Stimulated activated CD8-positive, alpha-beta memory T cell treated with anti-CD3 and anti-CD28 coated beads, Interleukin-7, amount 100 ng/mL, for 1 hour (primary cell): ENCODE measurements at places on chromosomes 3 and 15.

DNA sequence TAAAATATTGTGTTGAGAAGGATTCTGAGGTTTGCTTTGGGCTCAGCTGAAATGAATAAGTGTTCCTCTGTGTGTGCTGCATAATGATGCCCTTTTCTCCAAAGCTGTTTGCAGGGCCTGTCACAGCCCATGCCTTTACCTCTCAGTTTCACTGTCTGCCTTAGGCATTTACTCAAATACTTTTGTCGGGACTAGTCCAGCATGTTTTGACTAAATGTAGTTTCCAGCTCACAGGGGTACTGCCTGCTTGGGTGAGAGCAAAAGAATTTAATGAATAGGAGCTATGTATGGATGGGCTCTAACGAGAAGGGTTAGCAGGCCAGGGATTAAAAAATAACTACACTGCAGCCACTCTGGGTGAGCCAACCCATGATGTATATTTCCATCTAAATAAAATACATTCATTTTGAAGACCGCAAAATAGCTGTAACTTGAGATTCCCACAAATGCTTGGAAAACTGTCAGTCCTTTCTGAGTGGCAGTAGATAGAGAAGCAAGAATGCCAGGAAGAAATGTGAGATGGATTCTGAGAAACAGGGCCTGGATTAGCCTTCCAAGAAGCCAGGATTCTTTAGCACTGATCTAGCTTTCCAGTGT lies 549.2 kb upstream of the TBL1XR1 start:
- DNase-seq, result no peak

DNA sequence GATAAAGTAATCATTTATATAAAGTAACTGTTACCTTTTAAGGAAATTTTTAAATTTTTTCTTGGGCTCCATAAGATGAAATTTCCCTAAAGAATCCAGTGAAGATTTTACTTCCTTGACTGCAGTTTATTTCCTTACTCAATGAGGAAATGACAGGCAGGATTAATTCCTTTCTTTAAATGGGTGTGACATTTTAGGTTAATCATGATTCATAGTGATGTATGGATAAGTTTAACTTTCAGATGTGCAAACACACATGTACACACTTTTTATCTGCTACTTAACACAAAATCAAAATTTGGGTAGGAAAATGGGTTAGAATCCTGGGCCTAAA lies 11.2 kb upstream of the LEO1 start:
- DNase-seq, result no peak

DNA sequence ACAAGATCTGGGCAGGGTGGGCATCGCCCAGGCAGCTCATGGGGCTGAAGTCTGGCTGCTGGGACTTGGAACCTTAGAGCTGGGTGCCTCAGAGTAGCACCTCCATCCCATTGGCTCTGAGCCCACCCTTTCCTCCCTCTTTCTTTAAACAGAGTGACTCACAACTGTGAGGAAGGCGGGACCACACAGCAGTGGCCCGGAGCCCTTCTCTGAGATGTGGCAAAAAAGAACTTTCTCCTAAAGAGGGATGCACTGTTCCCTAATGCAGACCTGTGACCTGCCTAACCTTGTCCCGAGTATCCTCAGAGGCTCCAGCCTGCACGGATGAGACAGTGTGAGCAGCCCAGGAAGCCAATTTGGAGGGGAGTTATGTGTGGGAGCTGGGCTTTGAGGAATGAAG lies 23.6 kb downstream of the PRR20G start:
- no peak for DNase-seq

DNA sequence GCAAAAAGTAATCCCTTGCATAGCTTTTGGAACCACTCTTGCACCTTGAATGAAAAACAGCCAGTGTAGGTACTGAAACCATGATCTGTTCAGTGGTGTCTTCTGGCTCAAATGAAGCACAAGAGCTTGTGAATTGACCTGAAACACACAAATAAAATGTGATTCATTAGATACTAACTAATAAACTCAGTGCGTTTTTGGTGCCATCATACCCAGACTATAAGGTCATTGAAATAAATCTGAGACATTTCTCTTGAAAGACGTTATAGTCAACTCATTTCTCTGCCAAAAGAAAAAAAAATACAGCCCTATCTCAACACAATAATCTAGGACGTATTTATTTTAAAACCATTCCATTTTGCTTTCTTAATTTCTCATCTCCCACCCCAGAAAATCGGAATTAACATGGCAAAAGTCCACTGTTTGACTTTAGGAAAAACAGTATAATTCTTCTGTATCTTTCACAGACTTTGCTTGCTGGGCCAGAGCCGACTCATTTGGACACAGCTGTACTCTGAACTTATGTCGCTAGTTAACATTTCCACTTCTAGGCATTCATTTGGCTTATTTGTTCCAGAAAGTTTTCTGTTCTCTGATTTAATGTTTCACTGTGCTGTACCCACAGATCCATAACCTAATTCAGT lies 284.9 kb upstream of the TBL1XR1 start:
- DNase-seq, result no peak

DNA sequence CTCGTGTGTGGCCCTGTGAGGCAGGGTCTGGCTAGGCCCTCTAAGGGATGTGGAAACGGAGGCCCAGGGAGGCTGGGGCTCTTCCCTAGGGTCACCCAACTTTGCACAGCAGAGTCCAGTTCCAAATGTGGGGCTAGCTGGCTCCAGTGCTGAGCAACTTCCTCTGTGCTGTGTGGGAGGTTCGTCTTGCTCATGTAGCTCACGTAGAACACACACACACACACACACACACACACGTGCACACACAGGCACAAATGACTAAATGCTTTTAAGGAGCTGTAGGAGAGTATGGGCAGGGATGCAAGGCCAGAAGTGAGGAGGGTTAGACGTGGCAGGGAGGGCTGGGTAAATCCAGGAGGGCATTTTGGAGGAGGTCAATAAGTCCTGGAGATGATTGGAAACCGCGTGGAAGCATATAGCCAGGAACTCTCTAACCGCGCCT lies 213.8 kb downstream of the RPLP1 start:
- DNase-seq, result no peak

GRCh38 chr15:77027697-77028450 lies 32.9 kb downstream of the PSTPIP1 start:
- DNase-seq, result no peak

- no peak for DNase-seq
Measured at GRCh38 chr15:98720031-98720430, 71.7 kb downstream of the IGF1R start.

- DNase-seq, result no peak
Measured at GRCh38 chr15:85932391-85932790, 137.7 kb upstream of the KLHL25 start.

DNA sequence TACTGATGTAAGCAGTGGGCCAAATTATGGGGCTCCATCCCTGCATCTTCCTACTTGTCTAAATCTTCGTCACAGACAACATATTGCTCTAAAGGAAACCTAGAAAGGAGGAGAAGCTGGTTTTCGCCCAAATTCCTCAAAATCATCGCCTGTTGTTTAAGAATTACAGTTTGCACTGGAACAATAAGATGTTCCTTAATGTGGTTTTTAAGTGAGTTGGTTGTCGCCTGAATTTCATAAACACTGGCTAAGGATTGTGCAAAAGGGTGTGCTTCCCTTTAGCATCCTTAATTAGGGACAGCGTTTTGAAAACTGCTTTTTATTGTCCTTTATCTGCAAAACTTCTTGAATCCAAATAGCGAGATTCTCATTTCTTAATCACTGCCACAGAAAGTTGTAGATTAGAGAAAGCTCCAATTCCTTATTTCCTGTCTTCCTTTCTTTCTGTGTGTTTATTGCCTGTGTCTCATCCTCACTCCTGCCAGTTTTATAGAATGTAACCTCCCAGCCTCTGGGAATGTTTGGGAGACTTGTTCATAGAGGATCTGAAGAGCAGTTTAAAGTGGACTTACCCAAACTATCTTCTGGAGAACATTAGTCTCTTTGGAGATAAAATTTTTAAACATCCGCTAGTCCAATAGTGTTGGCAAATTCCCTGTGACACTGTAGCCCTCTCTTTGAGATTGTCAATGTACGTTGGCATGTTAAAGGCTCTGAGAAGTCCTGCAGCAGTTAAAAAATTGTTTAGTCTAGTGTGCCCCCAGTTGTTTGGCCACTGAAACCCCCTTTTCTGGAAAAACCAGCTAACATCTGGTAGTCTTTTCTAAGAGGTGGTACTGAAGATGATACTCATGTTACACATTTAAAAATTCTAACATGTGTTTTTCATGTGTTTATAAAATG lies 50.4 kb downstream of the FLNB start:
- no peak for DNase-seq

DNA sequence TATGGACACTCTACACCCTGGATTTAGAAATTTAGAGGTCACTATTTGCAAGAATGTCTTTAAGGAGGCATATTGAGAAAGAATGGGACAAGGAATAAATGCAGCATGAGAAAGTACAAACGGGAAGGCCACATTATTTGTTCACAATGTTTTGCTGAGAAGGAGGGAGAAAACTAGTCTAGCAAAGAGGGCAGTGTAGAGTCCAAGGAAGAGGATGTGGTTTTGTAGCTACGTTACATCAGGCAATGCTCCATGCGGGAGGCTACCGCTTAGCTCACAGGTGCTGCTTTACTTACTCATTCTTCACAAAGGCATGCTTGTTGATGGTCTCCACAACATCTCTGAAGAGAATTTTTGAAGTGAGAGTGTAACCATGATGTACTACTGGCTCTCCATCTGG lies 191.1 kb downstream of the PLCH1 start:
- no peak for DNase-seq

- no peak for DNase-seq
Measured at GRCh38 chr3:9745521-9745920, 4.2 kb upstream of the OGG1 start.

DNA sequence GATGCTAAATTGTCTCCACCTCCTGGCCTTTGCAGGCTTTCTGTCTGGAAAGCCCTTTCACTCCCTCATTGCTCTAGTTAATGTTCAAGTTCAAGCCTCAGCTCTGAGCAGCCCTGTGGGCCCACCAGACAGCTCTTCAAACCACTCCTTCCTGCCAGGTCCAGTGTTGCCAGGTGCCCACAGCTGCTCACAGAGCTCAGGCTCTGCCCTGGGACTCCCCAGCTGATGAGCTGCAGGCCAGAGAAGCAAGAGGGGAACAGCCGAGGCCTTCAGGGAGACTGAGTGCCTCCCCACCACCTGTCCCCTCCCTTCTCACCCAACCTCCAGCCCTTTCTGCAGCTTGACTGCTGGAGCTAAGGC lies 1.3 kb upstream of the ZBTB47 start:
- no peak for DNase-seq

- DNase-seq, result no peak
Measured at GRCh38 chr15:51253366-51253765, 85.0 kb downstream of the CYP19A1 start.

DNA sequence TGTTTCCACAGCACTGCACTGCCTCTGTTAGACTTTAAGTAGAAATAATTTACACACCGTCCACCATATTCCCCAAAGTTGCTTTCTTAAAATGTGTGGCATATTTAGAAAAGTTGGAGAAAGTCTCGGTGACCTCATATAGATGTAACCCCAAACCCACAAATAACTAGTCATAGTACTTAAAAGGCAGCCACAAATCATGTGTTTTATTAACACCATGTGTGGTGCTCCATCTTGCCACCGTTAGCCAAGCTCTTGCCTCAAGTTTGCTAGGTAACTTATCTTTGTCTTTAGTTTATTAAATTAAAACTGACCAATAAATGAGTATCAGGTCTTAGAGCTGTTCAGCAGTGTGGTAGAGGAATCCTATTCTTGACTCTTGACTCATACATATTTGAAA lies 257.9 kb downstream of the UBE2E2 start:
- DNase-seq, result no peak

GRCh38 chr3:88005066-88005465 lies 53.7 kb downstream of the CGGBP1 start:
- no peak for DNase-seq

DNA sequence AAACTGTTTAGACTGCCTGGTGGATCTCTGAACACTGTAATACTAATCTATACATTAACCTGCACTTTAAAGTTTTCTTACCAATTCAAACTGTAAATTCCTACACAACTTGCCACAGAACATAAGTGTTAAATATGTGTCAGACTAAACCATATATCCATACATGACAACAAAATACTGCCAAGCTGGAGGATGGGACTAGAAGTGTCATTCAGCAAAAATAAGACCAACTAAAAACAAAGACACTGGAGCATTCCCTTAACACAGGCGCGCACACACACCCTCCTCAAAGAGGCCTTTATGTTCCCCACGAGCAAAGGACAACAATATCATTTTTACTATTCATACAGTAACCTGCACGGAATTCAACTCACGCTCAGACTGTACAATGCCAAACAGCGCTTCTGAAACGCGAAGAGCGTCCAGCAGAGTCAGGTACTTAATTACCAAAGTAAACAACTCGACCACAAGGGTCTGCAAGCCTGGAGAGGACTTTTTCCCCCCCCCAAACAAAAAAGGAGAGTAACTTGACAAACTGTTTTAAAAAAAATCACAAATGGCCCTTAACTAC lies 1.1 kb downstream of the DCUN1D1 start:
- no peak for DNase-seq

- no peak for DNase-seq
Measured at GRCh38 chr3:49410846-49411534, 786 bp downstream of the RHOA start.

DNA sequence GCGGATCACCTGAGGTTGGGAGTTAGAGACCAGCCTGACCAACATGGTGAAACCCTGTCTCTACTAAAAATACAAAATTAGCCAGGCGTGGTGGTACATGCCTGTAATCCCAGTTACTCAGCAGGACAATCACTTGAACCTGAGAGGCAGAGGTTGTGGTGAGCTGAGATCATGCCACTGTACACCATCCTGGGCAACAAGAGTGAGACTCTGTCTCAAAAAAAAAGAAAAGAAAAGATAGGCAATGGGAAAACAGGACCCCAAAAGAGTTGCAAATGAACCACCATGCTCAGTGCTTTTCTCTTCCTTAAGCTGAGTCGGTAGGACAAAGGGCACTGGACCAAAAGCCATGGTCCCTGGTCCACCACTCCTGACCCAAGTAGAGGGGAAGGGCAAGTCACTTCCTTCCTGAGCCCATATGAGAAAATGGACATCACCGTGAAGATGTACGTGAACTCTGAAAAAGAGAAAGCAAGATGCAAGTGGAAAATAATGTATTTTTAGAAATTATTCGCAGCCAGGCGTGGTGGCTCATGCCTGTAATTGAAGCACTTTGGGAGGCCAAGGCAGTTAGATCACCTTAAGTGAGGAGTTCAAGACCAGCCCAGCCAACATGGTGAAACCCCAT lies 2.6 kb downstream of the ITGB5 start:
- no peak for DNase-seq

DNA sequence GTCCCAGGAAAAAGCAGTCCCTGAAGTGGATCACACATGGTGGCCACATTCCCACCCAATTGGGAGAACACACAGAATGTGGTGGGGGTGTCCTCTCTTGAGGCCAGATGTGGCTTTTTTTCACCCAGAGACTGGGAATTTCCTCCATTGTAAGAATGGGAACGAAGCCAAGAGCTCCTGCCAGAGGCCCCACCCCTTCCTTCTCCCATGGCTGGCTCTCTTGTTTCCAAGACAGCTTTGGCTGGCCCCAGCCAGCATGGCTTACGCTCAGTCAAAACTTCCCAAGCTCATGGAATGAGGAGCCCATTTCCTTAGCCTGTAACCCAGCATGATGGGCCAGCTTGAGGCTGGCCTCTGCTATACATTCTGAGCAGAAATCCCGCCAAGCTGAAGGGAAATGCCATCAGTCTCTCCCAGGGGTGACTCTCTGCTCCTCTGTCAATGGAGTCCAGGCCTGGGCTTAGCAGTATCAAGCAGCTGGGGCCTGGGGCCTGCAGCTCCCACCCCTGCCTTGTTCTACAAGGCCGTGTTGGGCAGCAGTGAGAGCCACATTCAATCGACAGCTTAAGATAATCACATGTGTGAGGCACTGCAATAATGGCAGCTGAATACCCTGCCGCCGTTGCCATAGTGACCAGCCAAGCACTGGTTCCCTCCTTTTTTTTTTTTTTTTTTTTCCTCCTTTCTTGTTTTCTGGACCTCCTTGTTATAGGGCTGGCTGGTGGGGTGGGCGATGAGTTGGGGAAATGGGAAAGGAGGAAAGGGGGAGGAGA lies 142.4 kb downstream of the EPHB1 start:
- DNase-seq, result no peak
